ENCODE measurements at places on chromosomes 7 and 10. TPM values are rescaled to one million over a fixed set of nuclear protein-coding genes. Genes with fewer than 3 reads are reported as not detected.

NKX1-2 gene
- polyA plus RNA-seq = 0.08 TPM

DNA sequence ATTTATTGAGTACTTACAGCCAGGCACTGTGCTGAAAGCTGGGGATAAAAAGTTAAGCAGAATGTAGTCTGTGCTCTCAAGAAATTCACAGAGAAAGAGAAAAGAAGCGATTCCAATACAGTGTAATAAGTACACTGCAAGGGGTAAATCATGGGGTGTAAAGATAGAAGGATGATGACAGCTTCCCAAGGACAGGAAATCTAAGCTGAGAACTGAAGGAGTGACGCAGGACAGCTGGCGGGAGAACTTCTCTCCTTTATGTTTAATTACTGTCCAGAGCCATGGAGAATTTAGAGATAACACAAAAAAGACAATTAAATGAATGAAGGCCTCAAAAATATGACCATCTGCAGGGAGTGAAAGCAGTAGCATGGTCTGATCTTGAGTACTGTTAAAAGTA is 34.8 kb downstream of the C7orf33 start:
- DNase-seq = peak; percentile 53

VSIR gene
- polyA plus RNA-seq = 36.9 TPM

TMEM72 gene
- not detected for polyA plus RNA-seq

KLF14 gene
- 0.83 TPM for polyA plus RNA-seq

- DNase-seq = no peak
Observed at GRCh38 chr10:44199267-44199666, 185.6 kb downstream of the CXCL12 start.

GRCh38 chr10:120477743-120478141 is 20.7 kb downstream of the PLPP4 start:
- DNase-seq = no peak

DNA sequence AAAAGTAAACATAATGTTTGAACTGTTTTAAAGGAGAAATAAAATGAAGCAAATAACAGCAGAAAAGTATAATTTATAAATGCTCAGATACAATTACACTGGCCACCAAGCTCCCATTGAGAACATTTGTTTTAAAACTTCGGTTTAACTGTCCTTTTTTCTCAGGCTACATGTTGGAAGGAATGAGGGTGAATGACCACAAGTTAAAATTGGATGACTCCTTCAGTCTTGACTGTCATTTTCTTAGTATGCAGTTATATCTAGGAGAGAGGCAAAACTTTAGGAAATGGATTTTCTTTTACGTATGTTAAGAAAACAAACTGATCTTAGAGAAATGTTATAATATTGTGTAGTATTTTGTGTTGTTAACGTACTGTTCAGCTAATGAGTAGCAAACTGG is 5.0 kb downstream of the TRIM24 start:
- no peak for DNase-seq

GRCh38 chr7:155279787-155280445 is 17.8 kb upstream of the INSIG1 start:
- DNase-seq = no peak

GRCh38 chr7:33108554-33109004 is 625 bp downstream of the RP9 start:
- DNase-seq = no peak

GRCh38 chr10:72729528-72729927 is 37.6 kb downstream of the MCU start:
- no peak for DNase-seq

GPER1 gene
- 10.9 TPM for polyA plus RNA-seq

- peak; percentile 42 for DNase-seq
Observed at GRCh38 chr7:82098414-82098813, 328.6 kb upstream of the HGF start.

DNA sequence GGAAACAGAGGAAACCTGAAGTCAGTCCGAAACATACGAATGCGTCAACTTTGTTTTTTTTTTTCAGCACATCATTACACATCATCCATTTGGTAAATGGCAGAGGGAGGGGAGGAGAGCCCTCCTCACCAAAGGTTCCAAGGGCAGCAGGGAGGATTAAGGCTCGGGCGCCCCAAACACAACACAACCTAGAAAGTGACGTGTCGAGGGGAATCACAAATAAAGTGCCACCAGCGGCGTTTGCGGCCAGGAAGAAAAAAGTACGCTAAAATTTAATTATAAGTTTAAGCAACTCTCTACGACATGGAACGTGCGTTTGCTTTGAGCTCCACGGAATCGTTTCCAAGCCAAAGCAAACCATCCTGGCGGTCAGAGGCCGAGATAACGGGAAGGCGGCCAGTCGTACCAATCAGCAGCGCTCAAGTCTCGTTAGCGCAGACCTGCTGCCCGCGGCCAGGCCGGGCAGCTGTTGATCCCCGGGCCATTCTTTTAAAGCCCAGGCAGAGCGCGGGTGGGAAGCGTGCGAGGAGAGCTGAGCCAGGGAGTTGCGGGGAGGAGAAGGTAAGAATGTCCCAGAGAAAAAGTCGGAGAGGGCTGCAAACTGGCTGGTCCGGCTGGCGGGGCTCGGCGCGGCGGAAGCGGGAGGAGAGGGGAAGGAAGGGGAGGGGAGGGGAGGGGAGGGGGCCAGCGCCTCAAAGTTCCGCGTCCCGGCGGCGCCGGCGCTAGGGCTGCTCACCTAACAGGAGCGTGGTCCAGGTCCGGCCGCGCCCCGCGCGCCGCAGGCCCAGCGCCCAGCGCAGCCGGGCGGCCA is 719 bp downstream of the DPY19L1 start:
- peak; percentile 41 for DNase-seq

NEUROD6 gene
- polyA plus RNA-seq = 2.6 TPM

GRCh38 chr7:149850007-149850594 is 11.9 kb downstream of the ZNF862 start:
- DNase-seq = peak; percentile 37

- DNase-seq = no peak
Observed at GRCh38 chr7:1329966-1330800, 97.5 kb downstream of the UNCX start.

DNA sequence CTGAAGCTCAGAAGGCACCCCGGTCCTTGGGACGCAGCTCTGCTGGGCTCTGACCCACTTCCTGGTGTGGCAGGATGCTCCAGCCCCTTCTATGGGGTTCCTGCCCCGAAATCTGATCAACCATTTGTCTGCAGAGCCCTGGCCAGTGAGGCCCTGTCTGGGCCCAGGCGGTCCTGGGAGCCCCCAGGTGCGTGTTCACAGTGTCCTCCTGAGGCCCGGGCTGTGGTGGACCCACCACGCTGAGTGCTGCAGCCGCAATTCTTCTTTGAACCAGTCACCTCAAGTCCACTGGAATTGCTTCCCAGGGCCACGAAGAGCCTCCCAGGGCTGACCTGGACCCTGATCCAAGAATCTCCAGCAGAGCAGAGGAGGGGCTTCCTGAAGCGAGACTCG is 19.1 kb downstream of the KNDC1 start:
- no peak for DNase-seq

SSC4D gene
- 2.2 TPM for polyA plus RNA-seq

GRCh38 chr7:136347488-136347887 is 370.3 kb upstream of the MTPN start:
- no peak for DNase-seq

OR2A5 gene
- polyA plus RNA-seq = not detected

DNA sequence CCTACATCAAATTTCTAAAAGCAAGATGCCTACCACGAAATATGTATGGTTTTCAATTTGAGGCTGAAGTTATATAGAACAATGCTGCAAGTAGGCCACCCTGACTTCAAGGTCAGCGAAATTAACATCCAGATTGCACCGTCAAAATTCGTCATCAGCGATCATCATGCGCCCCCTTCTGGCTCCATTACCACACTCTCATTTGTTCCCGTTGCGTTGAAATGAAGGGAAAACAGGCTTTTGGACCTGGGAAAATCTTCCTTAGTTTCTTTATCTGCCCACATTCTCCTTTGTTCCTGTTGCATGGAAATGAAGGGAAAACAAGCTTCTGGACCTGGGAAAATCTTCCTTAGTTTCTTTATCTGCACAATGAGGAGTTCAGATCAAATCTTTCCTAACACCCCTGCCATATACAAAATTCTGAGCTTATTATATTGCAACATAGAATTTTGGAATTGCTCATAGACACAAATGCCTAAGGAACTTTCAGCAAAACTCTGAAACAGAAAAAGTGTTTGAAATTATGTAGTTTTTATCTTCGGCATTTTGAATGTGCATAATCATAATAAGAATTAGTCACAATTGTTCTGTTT is 98.2 kb upstream of the PRKCQ start:
- DNase-seq = peak; percentile 47

DNA sequence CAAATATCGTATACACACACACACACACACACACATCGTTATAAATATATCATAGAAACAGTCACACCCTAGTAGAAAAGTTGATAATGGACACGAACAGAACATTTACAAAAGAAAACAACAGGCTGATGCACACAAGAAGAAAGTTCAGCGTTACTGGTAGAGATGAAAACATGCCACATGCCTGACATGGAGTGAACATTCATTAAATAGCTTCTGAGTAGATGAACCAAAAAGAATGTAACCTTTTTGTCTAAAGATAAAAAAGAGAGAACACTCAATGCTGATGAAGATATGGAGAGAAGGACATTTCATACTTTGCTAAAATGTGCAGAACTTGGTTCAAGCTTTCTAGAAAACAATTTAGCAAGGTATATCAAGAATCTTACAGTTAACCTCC is 173.4 kb upstream of the KLF14 start:
- DNase-seq = no peak

GRCh38 chr7:31986878-31987518 is 83.2 kb downstream of the PDE1C start:
- DNase-seq = no peak

- DNase-seq = no peak
Observed at GRCh38 chr7:123242467-123243092, 42.8 kb upstream of the SLC13A1 start.

GRCh38 chr7:149598721-149599308 is 101.2 kb upstream of the ZNF746 start:
- peak; percentile 10 for DNase-seq

All from brain (organoid and tissue), 16 donors.